SJSA1 (cell line): ENCODE measurements at places on chromosomes 4 and X. TPM values are rescaled to one million over a fixed set of nuclear protein-coding genes. Genes with fewer than 3 reads are reported as not detected.

GRCh38 chrX:17617806-17618205, 119.5 kb upstream of the SCML1 start:
- DNase-seq = peak; percentile 36

GRCh38 chrX:134186362-134187121, 50.4 kb upstream of the CCDC160 start:
- no peak for DNase-seq

GRCh38 chr4:155906554-155907247, 3.2 kb downstream of the TDO2 start:
- DNase-seq = peak; percentile 50

DNA sequence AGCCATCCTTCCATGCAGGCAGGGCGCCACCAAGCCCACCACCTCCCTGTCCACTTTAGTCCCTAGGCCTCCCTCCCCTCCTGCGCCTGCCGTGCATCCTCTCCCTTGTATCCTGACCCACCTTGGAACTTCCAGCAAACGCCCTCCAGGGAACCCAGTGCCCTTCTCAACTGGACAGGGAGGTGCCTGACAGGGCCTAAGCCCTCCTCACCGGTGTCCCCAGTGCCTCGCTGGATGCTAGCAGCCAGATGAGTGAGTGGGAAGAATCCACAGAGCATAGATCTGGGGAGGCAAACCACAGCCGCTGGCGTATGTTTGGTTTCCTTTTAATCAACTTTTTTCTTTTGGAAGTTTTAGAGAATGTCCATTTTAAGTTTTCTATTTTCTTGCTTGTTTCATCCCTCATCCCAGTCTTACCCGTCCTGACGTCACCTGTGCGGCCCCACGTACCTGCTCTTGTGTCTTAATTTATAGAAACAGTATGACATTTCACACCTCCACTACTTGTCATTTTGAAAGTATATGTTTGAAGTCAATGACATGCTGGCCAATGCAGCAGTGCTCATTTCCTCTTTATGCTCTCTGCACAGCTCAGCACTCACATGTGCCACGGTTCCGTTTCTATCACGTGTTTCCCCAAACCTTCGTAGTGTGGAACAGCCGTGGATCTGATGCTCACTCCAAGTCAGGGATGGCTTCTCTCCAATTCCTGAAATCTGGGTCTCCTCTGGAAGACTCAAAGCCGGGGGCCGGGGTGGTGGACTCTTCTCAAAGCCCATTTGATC, 3.4 kb upstream of the HMX1 start:
- no peak for DNase-seq

GRCh38 chrX:103999234-103999633, 14.3 kb downstream of the H2BW1 start:
- no peak for DNase-seq

DNA sequence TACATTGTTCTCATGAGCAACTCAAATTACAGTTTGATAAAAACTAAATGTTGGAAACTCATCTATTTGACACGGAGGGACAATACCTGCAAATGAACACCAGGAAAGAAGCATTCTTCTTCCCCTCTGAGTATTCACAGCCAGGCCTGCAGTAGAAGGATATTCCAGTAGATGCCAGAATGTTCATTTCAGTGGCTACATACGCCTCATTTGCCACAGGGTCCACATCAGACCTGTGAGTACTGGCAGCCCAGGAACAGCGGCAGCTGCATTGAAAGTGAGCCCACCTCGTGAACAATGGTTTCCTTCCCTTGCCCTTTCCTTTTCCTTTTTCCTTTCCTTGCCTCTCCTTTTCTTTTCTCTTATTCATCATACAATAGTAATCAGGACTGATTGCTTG, 81.1 kb upstream of the NEIL3 start:
- no peak for DNase-seq

DNA sequence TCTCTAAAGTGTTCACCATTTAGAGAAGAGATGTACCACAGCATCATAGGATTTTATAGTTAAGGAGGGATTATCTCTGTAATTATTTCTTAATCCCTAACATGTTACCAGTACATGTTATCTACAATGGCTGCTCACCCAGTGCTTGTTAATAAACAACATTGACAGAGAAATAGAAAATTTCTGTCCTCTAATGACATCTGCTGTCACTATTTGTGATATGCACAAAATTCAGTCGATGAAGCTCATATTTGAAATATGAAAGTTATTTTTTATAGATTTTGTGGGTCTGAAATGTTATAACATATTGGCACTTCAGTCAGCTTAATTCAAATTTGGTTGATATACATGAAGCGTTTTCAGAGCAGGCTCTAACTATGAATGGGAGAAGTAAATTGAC, 48.8 kb upstream of the GRXCR1 start:
- no peak for DNase-seq

DNA sequence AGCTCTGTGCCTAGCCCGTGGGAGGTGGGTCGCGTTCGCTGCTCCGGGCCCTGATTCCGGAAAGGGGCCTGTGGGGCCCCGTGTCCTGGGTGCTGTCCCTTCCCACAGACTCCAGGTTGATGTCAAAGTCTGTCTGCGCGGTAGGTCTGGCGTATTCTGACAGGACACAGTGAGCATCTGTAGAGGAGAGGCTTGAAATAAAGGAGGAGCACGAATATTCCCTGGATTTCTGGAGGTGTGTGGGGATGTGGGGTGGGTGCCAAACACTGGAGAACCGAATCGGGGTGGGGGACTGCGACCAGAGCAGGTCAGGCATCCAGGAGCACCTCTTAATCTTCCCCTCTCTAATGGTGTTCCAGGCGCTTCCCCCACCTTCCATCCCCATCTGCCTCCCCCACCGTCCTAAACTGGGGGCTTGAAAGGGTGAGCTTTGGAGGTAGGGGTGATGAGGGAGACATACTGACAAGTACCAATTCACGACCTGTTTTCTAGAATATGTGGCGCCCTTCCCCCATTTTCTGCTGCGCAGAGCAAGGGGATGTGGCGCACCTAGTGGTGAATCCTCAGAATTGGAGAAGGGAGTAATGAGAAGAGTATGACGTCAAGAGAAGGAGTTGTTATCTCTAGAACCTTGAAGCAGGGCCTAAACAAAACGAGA, 877 bp downstream of the GPRASP1 start:
- DNase-seq = no peak

DNA sequence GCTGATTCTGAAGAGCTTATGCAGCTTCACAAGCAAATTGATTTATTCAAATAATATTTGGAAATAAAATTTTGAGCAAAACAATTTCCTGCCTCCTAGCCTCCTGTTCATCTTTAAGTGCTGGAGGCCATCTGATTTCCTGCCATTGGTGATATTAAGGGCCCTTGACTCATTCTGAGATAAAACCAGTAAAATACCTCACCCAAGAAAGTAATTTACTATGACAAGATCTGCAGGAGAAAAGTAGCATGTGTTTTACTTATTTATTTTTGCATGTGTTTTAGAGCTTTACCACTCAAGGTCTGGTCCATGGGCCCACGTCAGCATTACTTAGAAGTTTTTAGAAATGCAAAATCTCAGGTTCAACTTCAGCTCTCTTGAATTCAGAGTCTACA, 67.7 kb downstream of the DCLK2 start:
- DNase-seq = no peak

- no peak for DNase-seq
These were observed 262.4 kb downstream of the MID1IP1 start for GRCh38 chrX:39063702-39064101.

DNA sequence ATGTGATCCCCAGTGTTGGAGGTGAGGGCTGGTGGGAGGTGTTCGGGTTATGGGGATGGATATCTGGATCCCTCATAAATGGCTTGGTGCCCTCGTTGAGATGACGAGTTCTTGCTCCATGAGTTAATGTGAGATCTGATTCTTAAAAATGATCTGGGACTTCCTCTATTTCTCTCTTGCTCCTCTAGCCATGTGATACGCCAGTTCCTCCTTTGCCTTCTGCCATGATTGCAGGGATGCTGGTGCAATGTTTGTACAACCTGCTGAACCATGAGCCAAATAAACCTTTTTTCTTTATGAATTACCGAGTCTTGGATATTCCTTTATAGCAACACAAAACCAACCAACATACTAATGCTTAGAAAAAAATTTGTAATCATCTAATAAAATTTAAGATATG, 56.6 kb downstream of the STAP1 start:
- no peak for DNase-seq

DNA sequence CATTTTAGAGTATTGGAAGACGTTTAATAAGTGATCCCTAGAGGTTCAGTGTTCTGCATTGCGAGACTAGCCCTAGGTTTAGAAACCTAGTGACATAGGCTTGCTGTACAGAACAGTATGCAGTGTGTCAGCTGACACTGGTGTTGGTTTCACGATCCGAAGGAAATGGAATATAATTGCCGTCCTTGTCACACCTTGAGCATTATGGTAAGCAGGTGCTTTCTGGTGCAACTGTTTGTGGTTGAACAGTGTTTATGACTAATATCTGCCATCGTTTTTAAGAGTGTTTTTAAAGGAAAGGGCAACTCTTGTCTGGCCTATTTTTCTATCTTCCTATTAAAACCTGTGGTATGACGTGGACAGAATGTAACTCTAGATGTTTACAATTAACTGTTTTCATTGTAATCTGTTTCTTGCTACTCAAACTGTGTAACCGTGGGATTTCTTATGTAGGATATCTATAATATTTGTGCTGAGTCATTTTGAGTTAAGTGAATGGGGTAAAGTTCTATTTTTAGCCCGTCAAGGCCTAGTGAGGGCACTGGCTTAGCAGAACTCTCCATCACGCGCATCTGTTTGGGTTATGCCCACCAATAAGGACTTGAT, 53.8 kb upstream of the TBC1D14 start:
- DNase-seq = no peak

GRCh38 chrX:40299641-40300046, 201.9 kb upstream of the BCOR start:
- no peak for DNase-seq

GRCh38 chrX:28042260-28042659, 61.0 kb upstream of the DCAF8L1 start:
- no peak for DNase-seq

DNA sequence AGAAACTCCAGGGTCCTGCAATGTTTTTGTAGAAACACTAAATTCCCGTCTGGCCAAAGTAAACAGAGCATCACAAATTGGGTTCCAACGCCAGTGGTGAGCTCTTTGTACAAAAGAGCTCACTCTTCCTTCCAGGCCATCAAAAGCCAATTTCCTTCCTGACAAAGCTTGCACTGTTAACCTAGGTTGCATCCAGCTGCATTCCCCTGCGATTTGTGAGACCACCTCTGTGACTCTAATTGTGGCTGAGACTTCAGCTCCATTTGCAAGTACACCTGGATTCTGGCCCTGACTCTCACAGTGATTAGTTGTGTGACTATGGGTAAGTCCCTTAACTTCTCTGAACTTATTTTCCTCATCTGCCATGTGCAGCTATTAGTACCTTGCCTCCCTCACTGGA, 212.5 kb upstream of the CXorf66 start:
- DNase-seq = no peak

DNA sequence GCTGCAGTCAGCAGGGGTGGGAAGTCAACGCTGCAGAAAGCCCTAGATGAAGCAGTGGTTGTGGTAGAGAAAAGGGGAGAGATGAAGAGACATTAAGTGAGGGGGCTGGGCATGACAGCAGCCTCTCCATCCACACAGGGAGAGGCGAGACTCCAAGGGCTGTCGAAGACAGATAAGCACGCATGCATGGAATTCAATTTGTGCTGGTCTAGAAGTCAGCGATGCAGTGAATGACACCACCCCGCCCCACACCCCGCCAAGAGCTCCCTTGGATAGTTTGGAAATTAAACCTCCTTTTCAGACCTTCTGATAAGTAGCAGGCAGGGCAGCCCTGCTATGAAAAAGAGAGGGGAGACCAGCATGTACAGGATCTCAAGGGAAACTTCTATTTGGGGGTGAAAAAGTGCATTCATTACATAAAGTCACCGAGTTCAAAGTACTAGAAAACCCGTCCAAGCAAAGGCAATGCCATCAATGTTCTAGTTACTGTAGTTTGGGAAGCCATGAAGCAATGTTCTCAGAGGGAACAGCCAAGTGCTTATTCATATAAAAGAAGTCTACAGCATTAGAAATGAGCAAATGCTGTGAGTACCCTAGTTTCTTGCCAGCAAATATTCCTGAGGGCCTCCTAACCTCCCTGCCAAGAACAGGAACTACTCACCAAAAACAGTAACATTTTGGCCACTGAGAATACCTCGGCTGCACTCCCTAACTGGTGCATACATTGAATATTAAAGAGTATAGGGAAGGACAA, 152.3 kb upstream of the ANXA10 start:
- DNase-seq = no peak

DNA sequence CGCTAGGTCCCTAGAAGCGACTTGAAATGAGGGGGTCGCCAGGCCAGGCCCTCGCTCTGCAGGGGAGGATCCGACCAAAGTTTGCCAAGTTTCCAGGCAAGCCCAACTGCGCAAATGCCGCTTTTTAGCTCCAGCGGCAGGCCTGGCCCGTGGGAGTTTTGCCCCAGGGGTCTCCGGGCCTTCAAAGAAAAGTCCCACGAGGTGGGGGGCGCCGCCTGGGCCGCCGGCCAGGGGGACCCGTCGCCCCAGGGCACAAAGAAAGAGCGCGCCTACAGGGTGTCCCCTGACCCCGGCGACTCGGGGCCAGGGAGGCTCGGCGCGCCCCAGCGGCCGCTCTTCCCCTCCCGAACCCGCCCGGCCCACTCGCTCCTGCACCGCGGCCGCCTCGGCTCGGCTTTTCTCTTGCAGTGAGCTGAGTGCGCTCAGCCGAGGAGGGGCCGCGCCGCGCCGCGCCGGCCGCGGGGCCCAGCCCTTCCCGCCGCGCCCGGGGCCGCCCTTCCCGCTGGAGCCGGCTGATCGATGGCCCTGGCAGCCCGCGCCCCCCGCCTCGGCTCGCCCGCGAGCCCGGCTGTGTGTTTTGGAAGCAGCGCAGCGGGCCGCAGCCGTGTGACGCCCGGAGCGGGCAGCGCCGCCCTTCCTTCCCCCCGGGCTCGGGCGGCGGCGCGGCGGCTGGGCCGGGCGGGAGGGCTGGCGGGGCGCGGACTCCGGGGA, 754 bp upstream of the KLF3 start:
- no peak for DNase-seq

- DNase-seq = no peak
These were observed 165.9 kb upstream of the HHIP start for GRCh38 chr4:144480068-144480467.

The GLRA3 gene
- not detected in 2 replicates for total RNA-seq
